ENCODE measurements at places on chromosomes 13 and 19.

DNA sequence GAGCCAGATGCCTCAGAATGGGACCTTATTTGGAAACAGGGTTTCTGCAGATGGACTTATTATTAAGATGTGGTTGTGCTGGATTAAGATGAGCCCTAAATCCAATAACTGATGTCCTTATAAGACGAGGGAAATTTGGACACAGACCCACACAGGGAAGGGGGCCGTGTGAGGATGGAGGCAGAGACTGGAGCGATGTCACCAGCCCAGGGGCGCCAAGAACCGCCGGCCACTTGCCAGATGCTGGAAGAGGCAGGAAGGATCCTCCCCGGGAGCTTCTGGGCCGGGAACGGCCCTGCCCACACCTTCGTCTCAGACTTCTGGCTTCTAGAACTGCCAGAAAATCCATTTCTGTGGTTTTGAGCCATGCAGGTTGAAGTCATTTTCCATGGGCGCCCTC, 26.6 kb downstream of the GNG7 start:
- no peak for DNase-seq

- peak; percentile 81 for DNase-seq
Measured at GRCh38 chr19:2394054-2394441, 33.3 kb downstream of the TIMM13 start.

DNA sequence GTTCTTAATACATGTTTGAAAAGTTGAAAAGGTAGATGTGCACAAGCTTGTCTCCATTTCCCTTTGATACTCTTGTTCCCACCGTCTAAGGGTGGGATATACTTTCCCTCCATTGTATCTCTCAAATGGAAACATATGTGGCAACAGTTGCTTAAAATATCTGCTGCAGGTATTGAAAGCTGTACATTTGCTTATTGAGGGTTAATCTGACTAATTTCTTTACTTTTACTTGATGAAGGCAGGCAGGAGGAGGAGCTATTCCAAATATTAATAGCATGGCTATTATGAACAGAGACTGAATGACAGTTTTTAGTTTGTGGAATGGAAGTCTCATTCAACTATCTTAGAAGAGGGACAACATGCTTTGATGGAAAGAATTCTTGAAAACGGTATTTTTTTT, 103.8 kb downstream of the SLC10A2 start:
- DNase-seq: no peak

- DNase-seq: no peak
Measured at GRCh38 chr13:39119422-39119821, 81.2 kb downstream of the NHLRC3 start.
